Activated CD4-positive, alpha-beta T cell treated with anti-CD3 and anti-CD28 coated beads, Interleukin-10, Interleukin-2, amounts not matched to agents 100 ng/mL and 50 ng/mL, durations not matched to agents 16 hours and 8 hours (primary cell): ENCODE measurements at places on chromosomes 2 and 18.

- DNase-seq, result no peak
Observed at GRCh38 chr2:174959787-174960186, 45.4 kb downstream of the CHN1 start.

- DNase-seq, result peak; percentile 69
Observed at GRCh38 chr2:223970343-223971128, 13.3 kb downstream of the MRPL44 start.

- DNase-seq, result no peak
Observed at GRCh38 chr2:239240414-239240881, 160.4 kb downstream of the HDAC4 start.

GRCh38 chr2:72689579-72690195 is 136.1 kb downstream of the EXOC6B start:
- DNase-seq, result no peak

DNA sequence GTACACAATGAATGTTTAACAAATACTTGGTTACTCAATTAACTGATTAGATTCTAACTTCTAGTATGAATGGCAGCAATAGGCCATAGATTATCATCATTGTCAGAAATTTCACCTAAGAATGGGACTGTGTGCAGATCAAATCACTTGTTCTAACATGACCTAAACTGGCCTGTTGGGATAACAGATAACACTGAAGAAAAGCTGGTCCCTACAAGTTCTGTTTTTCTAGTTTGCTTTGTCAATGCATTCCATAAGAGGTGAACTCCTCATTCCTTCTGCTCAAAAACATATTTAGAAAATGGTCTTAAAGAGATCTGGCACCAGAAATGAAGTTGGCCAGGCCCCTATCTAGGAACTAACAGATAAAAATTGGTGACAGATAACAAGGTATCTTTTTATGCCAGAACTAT is 175.4 kb downstream of the THADA start:
- DNase-seq, result no peak

DNA sequence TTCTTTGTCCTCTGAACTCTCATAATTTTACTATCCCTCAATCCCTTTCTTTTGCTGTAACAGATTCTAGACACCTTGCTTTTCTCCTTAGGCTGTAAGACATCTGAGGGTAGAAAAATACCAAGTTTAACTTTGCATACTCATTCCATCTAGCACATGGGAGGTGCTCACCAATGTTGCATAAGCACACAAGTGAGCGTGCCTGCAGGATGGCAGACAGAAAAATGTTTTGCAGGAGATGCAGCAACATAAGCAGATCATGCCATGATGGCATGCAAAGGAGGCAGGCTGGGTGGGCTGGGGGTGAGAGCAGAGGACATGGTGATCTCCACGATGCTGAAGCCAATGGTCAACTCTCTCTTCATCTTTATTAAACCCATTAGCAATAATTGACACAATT is 24.1 kb downstream of the CYRIA start:
- DNase-seq, result no peak

- DNase-seq, result no peak
Observed at GRCh38 chr18:70448588-70448987, 159.7 kb downstream of the SOCS6 start.

DNA sequence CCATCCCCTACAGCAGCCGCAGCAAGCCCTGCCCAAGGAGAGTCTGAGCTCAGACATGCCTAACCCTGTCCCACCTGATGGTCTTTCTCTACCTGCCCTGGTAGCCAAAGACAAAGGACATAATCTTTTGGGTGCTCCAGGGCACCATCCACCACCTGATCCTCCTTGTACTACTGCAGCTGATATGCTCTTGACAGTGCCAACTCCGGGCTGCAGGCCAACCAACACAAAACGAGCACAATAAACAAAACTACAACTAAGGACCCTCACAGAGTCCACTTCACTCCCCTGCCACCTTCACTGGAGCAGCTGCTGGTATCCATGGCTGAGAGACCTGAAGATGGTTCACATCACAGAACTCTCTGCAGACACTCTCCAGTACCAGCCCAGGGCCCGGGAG is 106.3 kb downstream of the GRB14 start:
- DNase-seq, result no peak

DNA sequence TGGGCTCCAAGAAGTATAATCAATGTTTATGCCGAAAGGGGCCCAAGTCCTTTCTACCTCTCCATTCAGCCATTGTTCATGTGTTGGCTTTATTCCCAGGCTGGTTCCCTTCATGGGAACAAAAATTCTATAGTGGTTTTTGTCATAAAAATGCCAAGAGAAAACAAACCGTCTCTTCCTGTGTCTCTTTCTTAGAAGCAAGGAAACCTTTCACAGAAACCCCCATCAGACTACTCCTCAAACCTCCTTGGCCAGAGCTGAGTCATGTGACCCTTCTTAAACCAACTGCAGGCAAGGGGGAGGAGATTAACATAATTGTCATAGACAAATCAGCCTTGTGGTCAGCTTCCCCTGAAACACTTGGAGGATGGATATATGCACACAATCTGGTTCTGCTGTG is 75.1 kb upstream of the TANK start:
- DNase-seq, result no peak

DNA sequence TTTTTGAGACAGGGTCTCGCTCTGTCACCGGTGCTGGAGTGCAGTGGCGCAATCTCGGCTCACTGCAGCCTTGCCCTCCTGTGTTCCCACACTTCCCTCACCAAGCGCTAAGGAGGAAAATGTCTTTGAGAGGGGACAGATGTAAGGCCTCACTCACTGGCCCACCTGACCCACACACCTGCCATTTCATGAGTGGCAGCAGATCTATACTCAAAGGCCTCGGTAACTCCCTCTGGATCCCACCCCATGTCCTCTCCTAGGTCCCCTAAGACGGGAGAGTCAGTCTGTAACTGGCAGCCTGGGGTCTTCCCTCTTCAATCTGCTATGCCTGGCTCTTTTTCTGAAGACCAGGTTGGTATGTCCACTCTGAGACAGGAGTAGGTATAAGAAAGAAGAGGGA is 12.9 kb downstream of the TMEM247 start:
- no peak for DNase-seq

DNA sequence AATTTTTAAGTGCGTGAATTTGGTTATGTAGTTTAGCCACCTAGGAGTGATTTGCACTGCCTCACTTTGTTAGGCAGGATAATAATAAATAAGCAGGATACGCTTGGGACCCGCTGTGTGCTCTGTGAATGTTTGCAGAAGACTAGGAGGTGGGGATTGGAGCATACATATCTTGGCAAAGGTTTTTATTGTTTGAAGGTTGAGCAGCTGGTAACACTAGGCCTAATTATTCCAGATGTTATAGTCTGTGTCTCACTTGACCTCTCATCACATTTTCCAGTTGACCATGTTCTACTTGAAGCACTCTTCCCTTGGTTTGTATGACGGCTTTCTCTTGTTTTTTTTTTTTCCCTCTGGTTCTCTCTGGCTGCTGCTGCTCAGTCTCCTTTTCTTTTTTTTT is 42.7 kb downstream of the FHOD3 start:
- DNase-seq, result no peak

DNA sequence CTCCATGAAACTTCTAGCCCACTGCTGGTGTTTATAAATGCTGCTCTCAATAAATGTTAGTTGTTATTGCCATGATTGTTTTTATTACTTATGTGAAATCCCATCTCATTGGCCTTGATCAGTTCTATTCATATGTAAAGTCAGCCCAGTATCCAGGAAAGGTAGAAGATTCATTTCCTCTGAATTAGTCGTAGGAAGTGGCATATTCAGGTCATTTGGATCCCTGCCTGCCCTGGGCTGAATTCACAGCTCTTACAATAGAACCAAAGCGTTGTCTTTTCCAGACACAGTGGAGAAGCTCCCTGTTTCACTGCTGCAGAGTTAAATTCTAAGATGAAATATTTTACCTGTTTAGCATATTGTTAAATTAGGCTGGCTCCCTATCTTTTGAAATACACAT is 70.3 kb downstream of the MAIP1 start:
- DNase-seq, result no peak

DNA sequence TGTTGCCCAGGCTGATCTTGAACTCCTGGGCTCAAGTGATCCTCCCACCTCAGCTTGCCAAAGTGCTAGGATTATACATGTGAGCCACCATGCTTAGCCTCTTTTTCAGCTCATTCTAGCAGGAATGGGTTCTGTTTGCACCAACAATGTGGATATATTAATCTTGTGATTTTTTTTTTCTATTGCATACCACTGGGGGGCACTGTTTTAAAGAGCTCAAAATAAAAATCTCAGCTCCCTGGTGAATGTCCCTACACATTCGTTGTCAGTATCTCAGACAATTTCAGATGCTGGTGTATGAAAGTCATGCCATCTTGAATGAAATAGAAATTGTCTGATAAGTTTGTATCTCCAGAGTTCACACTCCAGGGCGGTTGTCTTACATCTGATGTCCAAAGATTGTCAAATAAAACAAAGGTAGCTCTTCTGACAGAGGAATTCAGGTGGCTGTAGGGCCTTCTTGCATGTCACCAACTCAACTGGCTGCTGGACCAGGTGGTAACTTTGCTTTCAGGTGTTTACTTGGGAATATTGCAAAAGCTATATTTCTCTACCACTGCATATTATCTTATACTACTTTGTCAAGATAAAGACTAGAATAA is 3.1 kb upstream of the MATN3 start:
- peak; percentile 30 for DNase-seq

DNA sequence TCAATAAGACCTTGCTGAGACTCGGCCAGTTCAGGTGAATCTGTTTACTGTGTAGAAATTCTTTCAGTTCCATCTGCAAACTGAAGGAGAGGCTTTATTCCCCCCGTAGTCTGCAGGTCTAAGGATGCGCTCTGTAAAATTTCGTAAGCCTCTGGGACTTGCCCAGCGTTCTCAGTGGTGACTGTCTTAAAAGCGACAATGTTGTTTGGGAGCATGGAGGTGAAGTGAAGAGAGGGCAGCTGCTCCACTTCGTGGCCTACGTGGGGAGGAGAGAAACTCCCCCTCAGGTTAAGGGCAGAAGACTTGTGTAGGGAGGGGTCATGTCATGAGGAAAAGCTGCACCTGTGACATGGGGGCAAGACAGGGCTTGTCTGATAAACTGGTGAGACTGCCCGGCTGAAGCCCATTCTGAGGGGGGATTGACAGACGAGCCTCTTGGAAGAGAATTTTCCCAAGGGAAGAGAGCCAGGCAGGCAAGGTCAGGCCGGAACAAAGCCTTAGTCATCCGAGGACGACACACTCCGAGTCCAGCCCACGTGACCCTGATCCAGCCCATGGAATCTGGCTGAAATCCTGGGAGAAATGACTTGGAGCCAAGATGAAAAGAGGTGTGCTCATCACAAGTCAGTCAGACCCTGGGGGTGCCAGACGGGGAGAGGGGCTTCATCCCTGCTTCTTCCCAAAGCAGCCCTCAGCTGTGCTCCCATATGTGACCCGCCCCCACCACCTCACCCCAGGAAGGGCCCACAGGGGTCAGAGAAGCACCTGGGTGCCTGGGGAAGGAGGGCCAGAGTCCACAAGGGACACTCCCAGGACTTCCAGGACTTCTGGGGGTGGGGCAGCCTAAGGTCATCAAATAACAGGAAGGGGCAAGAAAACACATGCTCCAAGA is 88.5 kb upstream of the SH3BP4 start:
- no peak for DNase-seq

DNA sequence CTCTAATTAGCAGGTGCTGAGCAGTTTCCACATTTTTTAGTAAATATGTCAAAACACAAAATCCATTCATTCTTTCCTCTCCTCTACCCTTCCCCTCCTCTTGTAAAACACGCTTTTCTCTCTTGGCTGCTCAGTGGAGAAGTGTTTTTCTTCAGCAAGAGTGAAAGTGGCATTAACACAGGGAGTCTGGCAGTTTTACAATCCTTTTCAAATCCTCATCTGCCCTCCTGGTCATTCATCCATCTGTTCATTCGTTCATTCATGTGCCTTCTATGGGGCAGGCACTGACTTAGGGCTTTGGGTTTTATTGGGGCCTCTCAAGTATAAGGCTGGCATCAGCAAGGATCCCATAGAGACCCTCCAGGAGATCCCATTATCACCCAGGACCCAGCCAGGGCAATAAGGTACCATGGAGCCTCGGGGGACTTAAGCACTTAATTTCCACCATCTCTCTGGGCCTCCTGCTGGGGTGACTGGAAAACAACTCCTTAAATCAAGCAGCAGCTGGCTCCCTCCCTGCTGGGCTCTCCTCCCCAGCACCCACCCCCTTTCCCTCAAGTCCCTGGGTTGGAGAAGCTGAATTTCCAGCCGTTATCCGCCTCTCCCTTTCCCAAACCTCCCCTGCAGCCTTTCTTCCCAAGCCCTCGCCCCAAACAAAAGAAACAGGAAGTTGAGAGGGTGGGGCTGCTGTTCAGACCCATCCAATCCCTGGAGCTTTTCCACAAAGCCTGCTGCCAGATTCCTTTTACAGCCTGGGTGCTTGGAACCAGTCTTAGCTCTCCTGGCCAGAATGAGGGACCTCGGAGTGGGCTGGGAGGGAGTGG is 32.6 kb downstream of the MARCHF4 start:
- no peak for DNase-seq

DNA sequence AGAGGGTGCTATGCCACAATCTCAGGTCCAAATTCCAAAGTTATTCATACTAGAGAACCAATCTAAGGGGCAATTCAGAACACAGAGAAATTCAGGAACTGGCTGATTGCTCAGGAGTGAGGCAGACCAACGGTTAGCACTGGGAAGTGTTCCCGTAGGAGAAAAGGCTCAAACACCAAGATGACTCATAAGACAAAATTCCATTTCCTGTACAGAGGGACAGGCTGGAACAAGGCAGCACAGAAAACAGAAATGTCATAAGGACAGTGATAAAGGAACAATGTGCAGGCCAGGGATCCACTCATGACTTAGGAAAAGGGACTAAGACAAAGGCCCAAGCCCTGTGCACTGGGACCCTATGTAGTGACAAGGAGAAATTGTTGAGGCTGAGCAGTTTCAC is 54.2 kb downstream of the PDE1A start:
- no peak for DNase-seq
